Gastrocnemius medialis (tissue), 4 donors: ENCODE measurements at places on chromosomes 11 and 22.

DNA sequence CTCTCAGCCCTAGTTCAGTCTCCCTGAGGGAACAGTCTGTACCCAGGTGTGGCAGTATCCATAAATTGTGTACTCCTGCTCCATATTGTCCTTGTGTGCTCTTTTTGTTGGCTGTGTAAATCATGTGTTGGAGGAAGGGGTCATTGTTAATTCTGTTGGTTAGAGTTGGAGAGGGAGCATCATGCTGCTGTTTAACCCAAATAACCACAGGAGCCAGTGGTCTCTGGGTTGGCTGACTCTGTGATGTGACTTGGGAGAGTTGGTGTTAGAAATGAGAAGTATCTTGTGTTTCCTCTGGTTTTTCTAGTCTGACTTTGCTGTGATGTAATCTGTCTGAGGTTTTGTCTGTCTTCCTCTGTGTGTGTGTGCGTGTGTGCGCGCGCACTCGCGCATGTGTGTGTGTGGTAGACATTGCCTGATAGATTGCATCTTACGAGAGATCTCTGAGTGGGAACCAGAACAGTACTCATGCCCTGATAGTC is 30.5 kb downstream of the CTNND1 start:
- no peak overlapping the region for H3K4me3 ChIP-seq
- no peaks in the 10 kb centered on the region for H3K27me3 ChIP-seq
- peaks cover 42% of the 10 kb centered on the region for H3K4me1 ChIP-seq
- H3K27ac ChIP-seq: peak overlapping the region; percentile 48
- H3K36me3 ChIP-seq: no peaks in the 10 kb centered on the region

DNA sequence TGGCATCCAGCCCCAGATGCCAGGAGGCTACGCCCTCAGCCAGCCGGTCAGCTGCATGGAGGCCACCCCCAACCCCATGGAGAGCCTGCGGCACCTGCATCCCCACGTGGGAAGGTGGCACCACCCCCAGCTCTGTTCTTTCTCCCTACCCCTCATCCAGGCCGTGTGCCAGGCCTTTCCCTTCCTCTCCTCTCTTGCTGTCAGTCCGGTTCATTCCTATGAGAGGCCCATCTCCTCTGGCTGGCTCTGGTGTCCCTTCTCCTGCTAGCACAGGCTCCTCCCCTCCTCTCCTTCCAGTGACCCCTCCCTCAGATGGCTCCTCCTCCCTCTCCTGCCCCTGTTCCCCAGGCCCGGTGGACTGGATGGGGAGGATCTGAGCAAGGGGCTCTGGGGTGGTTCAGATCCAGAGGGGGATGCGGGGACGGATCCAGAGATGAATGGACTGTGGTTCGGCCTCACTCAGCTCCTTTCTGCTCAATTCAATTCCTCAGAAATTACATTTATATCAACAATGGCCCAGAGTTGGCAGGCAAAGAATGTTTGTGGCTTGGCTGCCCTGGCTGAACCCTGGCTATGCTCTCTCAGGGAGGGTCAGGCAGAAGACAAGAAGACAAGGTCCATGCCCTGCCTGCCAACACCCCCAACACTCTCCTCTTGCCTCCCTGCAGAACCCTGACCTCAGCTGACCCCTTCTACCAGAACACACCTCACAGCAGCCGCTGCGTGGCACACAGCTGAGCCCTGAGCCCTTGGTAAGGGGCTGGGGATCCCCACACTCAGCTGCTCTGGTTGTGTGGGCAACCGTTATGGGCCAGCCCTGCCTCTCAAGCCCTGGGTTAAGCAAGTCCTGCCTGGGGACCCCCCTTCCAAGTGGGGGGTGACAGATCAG is 18.5 kb upstream of the LRRC10B start:
- peak overlapping the region; percentile 66 for H3K27ac ChIP-seq
- H3K4me3 ChIP-seq: no peak overlapping the region
- no peaks in the 10 kb centered on the region for H3K4me1 ChIP-seq
- no peaks in the 10 kb centered on the region for H3K27me3 ChIP-seq

DNA sequence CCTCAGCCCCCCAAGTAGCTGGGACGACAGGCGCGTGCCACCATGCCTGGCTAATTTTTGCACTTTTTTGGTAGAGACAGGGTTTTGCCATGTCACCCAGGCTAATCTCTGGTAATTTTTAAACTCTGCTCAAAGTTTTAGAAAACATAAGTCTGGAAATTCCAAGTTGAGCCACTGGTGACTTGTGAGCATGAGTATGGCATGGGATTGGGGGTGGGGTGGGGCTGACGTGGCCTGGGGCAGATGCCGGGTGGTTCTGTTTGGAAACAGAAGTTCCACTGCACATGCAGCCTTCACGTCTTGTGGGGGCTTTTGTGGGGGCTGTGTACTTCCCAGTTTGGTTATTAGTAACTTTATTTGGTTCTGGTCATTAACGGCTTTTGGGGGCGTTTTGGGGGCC is 67.3 kb downstream of the PTPRJ start:
- H3K4me1 ChIP-seq: no peaks in the 10 kb centered on the region
- no peaks in the 10 kb centered on the region for H3K36me3 ChIP-seq
- no peak overlapping the region for H3K27ac ChIP-seq
- no peak overlapping the region for H3K4me3 ChIP-seq

- H3K4me3 ChIP-seq: peak overlapping the region; percentile 47
- no peaks in the 10 kb centered on the region for H3K27me3 ChIP-seq
- peak; percentile 53 for DNase-seq
Measured at GRCh38 chr11:73625696-73626318, 20.6 kb upstream of the PLEKHB1 start.

GRCh38 chr11:30245621-30246020 is 14.8 kb downstream of the FSHB start:
- H3K36me3 ChIP-seq: no peaks in the 10 kb centered on the region
- DNase-seq: no peak
- H3K27ac ChIP-seq: no peak overlapping the region
- H3K4me3 ChIP-seq: no peak overlapping the region

DNA sequence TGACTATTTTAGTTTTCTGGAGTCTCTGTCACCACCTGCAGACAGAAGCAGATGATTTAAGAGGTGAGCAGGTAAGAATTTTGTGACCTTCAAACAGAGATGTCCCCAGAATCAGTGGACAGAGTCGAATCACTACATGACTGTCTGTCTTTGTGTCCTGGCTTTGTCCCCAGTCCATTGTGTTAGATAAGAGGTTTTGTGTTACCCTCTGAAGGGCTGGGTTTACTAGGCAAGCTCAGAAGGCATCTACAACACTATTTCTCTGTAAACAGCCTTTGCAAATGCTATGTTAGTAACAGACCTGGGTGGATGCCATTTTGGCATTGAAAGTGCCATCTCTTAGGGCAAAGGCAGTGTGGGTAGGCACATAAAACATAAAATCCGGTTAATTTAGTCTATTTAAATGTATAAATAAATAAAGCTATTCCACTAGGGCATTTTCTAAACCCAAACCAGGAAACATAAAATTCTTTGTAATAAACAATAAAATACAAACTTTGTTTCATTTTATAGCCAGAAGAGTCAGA is 40.3 kb upstream of the CADM1 start:
- H3K4me1 ChIP-seq: no peaks in the 10 kb centered on the region
- no peaks in the 10 kb centered on the region for H3K36me3 ChIP-seq
- H3K4me3 ChIP-seq: no peak overlapping the region

DNA sequence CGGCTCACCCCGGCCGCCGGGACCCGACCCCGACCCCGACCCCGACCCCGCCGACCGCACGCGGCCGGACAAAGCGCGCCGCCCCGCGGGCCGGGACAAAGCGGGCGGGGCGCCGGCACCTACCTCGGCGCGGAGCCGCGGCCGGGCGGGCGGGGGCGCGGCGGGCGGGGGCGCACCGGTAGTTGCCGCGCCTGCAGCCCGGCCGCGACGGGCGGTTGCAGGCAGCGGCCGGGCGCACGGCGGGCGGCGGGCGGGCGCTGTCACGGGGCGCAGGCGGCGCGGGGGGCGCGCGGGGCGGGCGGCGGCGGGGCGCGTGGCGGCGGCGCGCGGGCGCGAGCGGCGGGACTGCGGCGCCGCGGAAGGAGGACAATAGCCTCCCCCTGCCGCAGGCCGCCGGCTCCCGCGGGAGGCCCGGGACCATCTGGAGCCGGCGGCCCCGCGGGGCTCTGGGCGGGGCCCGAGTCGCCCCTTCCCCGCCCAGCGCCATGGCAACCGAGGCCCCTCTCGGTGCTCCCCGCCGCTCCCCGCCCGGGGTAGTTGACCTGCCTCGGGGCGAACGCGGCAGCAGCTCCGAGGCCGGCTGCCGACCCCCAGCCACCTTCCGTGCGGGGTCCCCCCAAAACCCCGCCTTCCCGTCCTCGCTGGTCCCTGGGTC is 851 bp downstream of the SPTBN2 start:
- H3K4me3 ChIP-seq: peak overlapping the region; percentile 54
- no peaks in the 10 kb centered on the region for H3K36me3 ChIP-seq
- no peaks in the 10 kb centered on the region for H3K4me1 ChIP-seq
- H3K27me3 ChIP-seq: peaks cover 32% of the 10 kb centered on the region
- DNase-seq: no peak
- no peak overlapping the region for H3K27ac ChIP-seq

DNA sequence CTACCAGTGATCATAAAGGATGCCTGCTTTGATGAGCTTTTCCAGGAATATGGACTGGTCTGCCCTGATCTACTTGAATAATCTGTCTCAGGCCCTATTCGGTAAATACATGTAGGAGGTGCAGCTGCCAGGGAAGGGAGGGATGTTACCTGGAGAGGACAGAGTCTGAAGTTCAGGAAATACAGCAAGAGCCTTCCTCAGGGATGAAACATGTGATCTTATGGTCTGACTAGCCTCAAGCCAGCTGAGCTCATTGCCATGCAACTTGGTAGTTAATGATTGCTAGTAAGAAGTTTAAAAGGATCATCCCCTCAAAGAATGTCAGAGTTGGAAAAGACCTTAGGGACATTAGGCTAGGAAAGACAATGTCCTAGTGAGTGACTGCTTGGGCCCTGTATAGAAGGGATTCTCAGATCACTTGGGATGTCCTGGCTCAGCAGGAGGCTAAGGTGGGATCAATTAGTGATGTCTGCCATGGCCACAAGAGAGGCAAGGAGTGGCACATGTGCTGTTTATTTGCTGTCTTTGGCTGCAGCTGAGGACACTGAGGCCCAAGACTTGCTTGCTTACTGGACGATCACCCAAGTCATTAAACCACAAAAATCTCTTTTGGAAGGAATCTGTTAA is 18.5 kb downstream of the PTPRJ start:
- no peak for DNase-seq
- no peak overlapping the region for H3K4me3 ChIP-seq
- H3K4me1 ChIP-seq: peaks cover 9% of the 10 kb centered on the region
- no peaks in the 10 kb centered on the region for H3K27me3 ChIP-seq

- DNase-seq: no peak
- H3K27ac ChIP-seq: no peak overlapping the region
- no peak overlapping the region for H3K4me3 ChIP-seq
- no peaks in the 10 kb centered on the region for H3K27me3 ChIP-seq
- peaks cover 30% of the 10 kb centered on the region for H3K36me3 ChIP-seq
- H3K4me1 ChIP-seq: peaks cover 14% of the 10 kb centered on the region
Measured at GRCh38 chr11:18491924-18492323, 34.8 kb downstream of the TSG101 start.

DNA sequence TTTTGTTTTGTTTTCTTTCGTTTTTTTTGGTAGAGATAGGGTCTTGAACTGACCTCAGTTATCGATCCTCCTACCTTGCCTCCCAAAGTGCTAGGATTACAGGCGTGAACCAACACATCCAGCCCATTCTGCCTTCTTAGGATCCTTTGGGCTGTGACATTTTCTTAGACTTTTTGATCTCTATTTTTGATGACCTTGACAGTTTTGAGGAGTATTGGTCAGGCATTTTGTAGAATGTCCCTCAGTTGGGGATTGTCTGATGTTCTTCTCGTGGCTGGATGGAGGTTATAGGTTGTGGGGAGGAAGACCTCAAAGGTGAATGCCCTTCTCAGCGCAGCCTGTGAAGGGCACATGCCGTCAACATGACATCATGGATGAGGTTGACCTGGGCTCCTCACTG is 19.5 kb upstream of the RAB1B start:
- H3K27ac ChIP-seq: no peak overlapping the region
- no peaks in the 10 kb centered on the region for H3K36me3 ChIP-seq
- no peaks in the 10 kb centered on the region for H3K4me1 ChIP-seq
- DNase-seq: no peak
- H3K27me3 ChIP-seq: no peaks in the 10 kb centered on the region
- H3K4me3 ChIP-seq: no peak overlapping the region

- H3K4me1 ChIP-seq: peaks cover 11% of the 10 kb centered on the region
- H3K4me3 ChIP-seq: no peak overlapping the region
- H3K27ac ChIP-seq: no peak overlapping the region
- H3K36me3 ChIP-seq: peaks cover 77% of the 10 kb centered on the region
- H3K27me3 ChIP-seq: no peaks in the 10 kb centered on the region
Measured at GRCh38 chr22:19139001-19139356, 5.5 kb downstream of the ESS2 start.

GRCh38 chr11:68936676-68937620 is 33.3 kb downstream of the IGHMBP2 start:
- no peaks in the 10 kb centered on the region for H3K4me1 ChIP-seq
- DNase-seq: no peak
- no peak overlapping the region for H3K4me3 ChIP-seq
- H3K36me3 ChIP-seq: no peaks in the 10 kb centered on the region

GRCh38 chr11:46457021-46457420 is 65.4 kb upstream of the CHRM4 start:
- DNase-seq: no peak
- no peak overlapping the region for H3K27ac ChIP-seq
- no peaks in the 10 kb centered on the region for H3K36me3 ChIP-seq
- no peaks in the 10 kb centered on the region for H3K4me1 ChIP-seq
- no peak overlapping the region for H3K4me3 ChIP-seq
- no peaks in the 10 kb centered on the region for H3K27me3 ChIP-seq

GRCh38 chr11:31806928-31807798 is 4.0 kb downstream of the PAX6 start:
- peaks cover 100% of the 10 kb centered on the region for H3K27me3 ChIP-seq
- DNase-seq: no peak
- peaks cover 38% of the 10 kb centered on the region for H3K4me1 ChIP-seq
- H3K36me3 ChIP-seq: no peaks in the 10 kb centered on the region
- no peak overlapping the region for H3K4me3 ChIP-seq
- H3K27ac ChIP-seq: no peak overlapping the region

DNA sequence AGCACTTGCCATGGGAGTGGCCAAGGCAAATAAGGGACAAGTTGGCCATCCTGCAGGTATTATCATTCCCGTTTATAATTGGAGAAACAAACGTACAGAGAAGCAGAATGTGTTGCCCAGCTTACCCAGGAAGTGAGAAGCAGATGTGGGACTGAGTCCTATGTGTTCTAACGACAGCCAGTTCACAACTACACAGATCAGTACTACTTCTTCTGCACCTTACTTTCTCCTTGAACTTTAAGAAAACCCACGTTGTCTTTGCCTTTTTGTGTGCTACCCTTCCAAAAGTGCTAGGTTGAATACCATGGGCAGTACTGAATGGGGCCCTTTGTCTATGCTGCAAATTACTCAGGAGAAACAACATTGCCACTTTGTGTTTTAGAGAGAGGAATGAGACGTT is 62.8 kb upstream of the BLID start:
- H3K4me3 ChIP-seq: no peak overlapping the region
- no peaks in the 10 kb centered on the region for H3K4me1 ChIP-seq
- H3K36me3 ChIP-seq: no peaks in the 10 kb centered on the region
- H3K27me3 ChIP-seq: no peaks in the 10 kb centered on the region
- no peak overlapping the region for H3K27ac ChIP-seq

GRCh38 chr11:47667135-47667534 is 24.8 kb upstream of the MTCH2 start:
- no peaks in the 10 kb centered on the region for H3K27me3 ChIP-seq
- H3K27ac ChIP-seq: no peak overlapping the region
- no peaks in the 10 kb centered on the region for H3K36me3 ChIP-seq

GRCh38 chr11:27392278-27393114 is 29.5 kb upstream of the CCDC34 start:
- H3K4me3 ChIP-seq: no peak overlapping the region
- DNase-seq: no peak
- no peak overlapping the region for H3K27ac ChIP-seq
- no peaks in the 10 kb centered on the region for H3K36me3 ChIP-seq
- peaks cover 23% of the 10 kb centered on the region for H3K4me1 ChIP-seq
